8988T (cell line): ENCODE measurements at places on chromosomes 12 and 14.

GRCh38 chr14:51121096-51121495 lies 26.2 kb upstream of the TRIM9 start:
- DNase-seq = no peak

DNA sequence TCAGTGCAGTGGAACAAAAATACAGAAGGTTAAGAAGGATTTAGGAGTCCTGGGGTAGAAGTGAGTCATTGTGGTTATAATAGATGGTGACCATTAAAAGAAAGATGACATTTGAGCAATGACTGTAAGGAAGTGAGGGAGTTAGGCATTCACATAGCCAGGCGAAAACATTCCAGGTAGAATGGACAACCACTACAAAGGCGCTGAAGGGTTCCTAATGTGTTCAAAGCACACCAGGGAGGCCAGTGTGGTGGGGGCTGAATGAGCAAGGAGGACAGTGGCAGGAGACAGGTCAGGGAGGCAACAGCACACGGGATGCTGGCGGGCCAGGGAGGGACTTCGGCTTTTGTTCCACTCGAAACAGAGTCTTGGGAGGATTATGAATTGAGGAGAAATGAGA lies 129.9 kb downstream of the NPAS3 start:
- no peak for DNase-seq

GRCh38 chr12:109637348-109637747 lies 63.8 kb downstream of the MVK start:
- no peak for DNase-seq

DNA sequence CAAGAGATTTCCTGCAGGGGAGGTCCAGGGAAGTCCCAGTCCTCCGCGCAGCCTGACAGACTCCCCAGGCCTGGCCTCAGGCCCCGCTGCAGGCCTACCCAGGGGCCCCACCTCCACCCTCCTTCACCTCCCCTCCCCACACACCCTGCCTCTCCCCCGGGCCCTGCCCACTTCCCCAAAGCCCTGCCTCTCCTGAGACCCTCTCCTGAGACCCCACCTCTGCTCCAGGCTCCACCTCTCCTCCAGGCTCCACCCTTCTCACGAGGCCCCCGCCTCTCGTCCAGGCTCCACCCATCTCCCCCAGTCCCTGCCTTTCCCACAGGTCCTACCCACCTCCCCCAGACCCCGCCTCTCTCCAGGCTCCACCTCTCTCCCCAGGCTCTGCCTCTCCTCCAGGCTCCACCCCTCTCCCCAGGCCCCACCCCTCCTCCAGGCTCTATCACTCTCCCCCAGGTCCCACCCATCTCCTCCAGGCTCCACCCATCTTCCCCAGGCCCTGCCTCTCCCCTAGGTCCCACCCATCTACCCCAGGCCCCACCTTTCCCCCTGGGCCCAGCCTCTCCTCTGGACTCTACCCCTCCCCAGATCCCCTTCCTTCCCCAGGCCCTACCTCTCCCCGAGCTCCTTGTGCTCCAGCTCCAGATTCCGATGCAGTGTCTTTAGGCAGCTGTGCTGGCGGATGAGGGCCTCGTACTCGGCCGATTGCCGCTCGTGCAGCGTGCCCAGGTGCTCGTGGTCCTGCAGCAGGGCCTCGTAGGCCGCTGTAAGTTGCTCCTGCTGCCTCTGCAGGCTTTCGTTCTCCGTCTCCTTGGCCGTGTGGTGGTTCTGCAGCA lies 58.8 kb upstream of the GPR68 start:
- DNase-seq = peak; percentile 80

DNA sequence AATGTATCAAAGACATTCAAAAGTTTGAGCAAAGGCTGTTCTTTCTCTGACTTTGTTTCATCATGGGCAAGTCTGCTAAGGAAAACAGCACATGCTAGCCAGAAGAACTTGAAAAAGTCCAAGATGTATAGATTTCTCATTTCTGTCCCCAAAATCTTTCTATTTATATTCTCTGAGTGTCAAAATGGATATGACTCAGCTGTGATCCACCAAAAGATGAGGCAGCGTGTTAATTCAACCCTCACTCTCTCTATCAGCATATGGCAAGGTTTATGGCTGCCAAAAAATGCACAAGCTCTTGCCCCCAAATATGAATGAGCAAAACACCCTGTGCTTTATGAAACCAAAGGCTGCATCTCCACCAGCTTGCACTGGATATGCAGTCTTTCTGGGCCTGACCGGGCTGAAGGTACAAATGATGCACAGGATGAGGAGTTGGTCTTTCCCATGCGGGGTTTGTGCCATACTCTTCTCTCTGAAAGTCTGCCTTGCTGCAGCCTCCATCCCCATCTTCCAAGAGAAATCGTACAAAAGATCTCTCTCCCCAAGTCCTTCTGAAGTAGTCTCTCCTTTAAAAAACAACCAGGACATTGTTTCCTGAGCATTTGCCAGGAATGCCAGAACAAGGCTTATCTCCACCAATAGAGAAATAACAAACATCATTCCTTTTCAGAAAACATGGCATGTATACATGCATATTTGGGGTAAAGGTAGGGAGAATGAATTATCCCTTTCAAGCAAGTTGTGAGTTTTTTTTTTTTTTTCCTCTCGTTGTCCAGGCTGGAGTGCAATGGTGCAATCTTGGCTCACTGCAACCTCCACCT lies 203.4 kb downstream of the TMX1 start:
- no peak for DNase-seq

DNA sequence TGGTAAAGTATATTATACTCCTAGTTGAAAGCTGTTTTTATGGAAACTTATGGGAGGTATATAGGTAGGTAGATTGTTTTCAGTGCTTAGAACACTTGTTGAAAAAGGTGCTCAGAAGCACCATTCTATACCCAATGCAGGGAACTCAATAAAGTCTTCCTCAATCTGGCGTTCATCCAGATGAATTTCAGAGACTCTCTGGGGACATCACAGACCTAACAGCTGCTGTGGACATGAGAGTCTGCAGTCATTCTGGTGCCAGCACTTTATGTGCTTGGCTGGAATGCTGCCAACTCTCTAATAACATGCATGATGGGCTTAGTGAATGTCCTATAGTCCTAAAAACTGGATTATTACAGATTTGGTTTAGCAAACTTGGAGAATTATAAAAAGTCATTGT lies 115.9 kb downstream of the NTN4 start:
- no peak for DNase-seq

GRCh38 chr14:54877703-54878021 lies 25.0 kb downstream of the GCH1 start:
- no peak for DNase-seq

DNA sequence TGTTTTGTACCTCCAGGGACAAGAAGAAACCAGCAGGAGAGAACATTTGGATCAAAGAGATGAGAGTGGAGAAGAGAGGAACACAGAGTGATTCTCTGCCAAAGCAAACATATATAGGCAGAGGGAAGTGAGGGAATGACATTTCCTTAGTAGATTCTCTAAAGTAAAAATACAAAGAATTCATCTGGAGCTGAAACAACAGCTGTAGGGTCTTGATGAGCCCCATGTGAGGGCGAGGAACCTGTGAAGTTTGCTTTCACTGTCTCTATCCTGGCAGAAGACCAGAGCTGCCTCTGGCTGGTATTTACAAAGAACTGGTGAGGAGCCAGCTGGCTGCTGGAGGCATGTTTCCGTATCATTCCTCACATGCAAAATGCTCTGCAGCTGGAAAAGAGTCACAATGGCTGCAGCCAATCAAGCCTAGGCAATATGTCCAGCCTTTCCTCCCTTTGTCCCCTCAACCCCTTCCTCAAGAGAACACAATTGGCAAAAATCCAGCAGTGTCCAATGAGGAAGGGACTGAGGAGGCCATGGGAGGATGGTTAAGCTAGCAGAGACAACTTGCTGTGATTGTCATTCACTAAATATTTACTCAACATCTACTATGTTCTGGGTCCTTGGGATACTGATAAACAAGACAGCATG lies 122.5 kb downstream of the PHLDA1 start:
- no peak for DNase-seq

DNA sequence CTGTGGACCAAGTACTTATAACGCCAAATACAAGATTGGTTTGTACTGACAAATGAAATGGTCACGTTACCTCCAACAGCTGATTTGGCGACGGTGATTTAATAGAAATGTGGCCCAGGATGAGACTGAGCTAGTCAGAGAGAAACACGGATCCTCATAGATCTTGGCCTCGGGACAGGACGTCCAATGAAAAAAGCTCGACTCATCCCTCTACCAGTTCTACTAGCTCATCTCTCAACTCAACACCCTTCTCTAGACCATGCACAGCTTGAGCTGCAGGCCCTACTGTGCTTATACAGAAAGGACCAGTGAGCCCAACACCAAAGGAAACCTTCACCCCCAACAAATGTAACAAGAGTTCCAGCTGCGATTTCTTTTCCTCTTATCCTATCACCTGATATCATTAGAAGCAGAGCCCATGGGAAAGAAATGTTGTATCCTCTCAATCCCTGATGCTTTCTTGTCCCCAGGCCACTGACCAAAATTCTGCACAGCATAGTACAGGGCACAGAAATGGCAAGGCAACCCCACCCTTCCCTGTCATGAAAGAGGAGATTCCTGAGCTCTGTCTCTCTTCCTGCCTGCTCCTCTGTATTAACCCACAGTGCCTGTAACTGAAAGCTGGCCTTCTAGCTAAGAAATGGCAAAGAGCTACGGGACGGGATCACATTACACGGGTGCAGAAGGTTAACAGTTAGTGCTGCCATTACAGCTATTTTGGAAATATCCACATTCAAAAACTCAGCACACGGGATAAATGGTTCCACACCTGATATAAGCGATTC lies 39.2 kb downstream of the DICER1 start:
- no peak for DNase-seq

DNA sequence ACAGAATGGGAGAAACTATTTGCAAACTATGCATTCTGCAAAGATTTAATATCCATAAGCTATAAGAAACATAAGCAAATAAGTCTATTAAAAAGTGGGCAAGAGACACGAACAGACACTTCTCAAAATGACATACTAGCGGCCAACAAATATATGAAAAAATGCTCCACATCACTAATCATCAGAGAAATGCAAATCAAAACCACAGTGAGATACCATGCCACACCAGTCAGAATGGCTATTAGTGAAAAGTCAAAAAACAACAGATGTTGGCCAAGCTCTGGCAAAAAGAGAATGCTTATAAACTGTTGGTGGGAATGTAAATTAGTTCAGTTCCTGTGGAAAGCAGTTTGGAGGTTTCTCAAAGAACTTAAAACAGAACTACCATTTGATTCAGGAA lies 121.3 kb downstream of the KCNMB4 start:
- DNase-seq = no peak

DNA sequence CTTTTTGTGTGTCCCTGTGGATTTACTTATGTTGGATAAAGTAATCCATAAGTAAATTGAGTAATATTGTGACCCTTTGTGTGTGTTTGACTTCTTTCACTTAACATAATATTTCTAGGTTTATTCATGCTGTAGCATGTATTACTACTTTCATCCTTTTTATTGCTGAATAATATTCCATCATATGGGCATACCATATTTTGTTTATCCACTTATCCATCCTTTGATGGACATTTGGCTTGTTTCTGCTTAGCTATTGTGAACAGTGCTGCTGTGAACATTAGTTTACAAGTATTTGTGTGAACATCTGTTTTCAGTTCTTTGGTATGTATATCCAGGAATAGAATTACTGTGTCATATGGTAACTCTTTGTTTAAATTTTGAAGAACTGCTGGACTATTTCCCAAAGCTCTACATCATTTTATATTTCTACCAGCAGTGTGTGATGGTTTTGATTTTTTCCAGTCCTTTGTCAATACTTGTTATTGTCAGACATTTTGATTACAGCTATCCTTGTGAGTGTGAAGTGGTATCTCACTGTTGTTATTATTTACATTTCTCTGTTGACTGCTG lies 25.2 kb downstream of the G2E3 start:
- DNase-seq = no peak

DNA sequence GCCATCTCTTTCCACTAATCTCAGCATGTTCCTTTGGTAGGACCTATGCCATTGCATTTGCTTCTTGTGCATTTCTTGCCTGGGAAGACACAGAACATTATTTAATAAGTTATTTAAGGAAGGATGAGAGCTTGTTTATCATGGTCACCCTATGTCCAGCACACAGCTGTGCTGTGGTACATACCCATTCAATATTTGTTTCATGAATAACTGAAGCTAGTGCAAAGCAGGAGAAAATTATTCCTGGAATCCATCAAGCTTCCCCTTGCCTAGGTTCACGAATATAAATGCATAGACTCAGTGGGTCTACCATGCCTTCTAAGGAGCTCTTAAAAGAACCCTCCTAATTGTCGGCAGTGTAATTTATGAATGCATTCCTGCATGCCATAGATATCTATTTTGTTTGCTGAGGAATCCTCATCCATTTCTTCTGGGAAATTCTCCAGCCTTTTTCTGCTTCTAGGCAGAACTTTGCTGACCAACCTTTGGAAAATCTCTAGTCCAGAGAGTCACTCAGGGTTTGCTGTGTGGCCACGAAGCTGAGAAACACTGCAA lies 599.8 kb upstream of the TMEM132C start:
- no peak for DNase-seq

DNA sequence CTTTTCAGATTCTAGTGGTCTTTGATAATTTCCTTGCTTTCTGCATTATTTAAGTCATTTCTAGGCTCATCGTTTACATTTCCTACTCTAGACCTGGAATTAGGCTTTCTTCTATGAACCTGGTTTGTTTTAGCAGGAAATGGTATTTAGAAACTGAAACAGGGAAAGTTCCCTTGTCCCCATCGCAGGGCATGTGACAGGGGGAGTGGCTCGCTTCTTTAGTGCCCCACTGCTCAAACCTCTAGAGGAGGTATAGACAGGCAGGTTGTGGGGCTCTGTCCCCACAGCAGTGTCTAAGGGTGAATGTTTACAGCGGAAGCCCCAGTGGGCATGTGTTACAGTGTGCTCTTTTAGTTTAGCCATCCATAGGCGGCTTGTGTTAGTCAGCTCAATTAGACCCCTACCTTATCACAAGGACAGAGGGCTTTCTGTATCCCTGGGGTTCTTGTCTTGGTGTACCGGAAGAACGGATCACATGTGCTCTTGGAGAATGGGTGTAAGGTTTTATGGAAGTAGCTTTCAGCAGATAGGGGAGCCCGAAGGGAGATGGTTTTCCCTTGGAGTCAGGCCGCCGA lies 25.0 kb downstream of the IFT81 start:
- no peak for DNase-seq

DNA sequence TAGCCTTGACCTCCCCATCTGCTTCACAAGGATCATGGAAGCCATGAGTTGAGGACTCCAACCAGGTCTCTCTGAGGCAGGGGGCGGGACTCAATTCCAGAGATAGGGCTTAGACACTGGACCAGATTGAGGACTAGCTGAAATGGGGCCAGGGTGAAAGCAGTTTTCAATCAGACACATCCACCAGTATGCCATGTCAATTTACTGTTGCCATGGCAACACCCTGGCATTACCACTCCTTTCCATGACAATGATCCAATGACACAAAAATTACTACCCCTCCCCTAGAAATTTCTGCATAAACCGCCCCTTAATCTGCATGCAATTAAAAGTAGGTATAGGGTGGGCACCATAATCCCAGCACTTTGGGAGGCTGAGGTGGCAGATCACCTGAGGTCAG lies 18.6 kb upstream of the DCAF5 start:
- DNase-seq = no peak

- DNase-seq = no peak
Observed at GRCh38 chr12:109981311-109981710, 14.9 kb downstream of the GIT2 start.
